Activated CD4-positive, alpha-beta T cell treated with anti-CD3 and anti-CD28 coated beads for 36 hours (primary cell): ENCODE measurements at places on chromosomes 13 and 19.
A peak's percentile ranks its signal among the peaks of the same experiment; 100 is the strongest.

- no peak for DNase-seq
Observed at GRCh38 chr13:113902481-113902880, 38.6 kb upstream of the GAS6 start.

- no peak for DNase-seq
Observed at GRCh38 chr19:15418231-15418578, 583 bp downstream of the AKAP8L start.

DNA sequence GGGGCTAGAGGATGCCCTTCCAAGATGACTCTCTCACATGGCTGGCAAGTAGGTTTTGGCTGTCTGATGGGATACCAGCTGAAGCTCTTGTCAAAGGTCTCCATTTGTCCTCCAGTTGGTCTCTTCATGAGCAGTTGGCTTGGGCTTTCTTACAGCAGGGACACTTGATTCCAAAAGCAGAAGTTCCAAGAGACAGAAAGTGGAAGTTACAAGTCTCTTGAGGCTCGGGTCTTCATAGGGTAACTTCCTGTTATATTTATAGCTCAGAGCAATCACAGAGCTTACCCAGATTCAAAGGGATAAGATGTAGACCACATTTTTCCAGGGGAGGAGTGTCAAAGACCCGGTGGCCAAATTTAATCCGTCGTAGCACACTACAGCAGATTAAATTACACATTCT is 440.0 kb downstream of the RFC3 start:
- DNase-seq = no peak

- peak; percentile 51 for DNase-seq
Observed at GRCh38 chr13:30148171-30148754, 159.1 kb downstream of the KATNAL1 start.

DNA sequence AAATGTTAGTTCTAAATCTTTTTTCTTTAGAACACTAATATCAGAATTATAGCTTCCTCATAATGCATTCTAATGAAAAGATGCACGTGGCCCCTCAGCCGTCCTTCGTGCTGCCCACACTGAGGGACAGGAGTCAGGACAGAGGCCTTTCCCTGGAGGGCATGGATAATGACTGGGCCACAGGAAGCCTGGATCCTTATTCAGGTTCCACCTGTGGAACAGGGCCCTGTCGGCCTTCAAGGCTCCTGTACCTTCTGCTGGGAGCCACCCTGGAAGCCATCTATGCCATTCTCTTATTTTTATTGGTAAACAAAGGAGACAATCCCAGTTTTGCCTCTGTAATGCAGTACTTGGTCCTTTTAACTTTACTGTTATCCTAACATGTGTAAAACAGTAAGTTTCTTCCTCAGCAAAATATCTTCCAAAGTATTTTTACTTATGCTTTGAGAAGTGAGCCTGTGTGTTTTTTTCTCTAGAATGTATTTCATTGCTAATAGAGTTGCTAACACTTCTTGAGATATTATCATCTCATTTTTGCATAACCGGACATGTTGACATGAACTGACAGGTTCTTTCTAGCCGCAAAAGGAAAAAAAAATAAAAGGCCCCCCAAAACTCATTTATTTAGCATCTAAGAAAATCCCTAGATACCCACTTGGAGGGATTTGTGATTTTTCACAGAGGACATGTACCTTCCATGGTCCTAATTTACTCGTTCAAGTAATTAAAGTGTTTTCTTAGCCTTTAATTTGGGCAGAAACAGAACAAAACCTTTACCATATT is 6.0 kb downstream of the GPR183 start:
- DNase-seq = no peak

DNA sequence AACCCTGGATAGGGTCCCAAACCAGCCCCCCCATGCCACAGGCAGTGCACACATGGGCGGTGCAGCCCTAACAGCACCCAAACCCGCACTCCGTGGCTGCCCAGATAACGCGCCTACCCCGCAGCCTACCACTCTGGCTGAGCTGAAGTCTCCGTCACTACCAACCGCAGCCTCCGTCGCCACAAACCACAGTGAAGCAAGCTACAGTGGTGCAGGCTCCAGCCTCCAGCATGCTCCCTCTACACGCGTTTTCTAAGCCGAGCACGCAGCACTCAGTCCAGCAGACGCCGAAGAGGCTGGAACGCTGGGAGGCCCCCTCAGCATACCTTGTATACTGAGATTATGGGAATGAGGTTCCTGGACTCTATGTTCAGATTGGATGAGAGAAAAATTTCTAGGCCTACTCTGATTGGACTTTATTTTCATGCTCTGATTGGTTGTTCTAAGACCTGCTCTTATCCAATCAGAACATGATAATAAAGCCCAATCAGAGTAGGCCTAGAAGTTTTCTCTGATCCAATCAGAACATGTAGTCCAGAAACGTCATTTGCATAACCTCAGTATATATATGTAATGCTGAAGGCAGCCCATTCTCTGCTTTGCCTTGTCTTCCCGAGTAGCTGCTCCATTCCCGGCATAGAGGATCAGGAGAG is 56.7 kb upstream of the C1QTNF9B start:
- no peak for DNase-seq

GRCh38 chr13:57666131-57666953 is 34.8 kb downstream of the PCDH17 start:
- no peak for DNase-seq

DNA sequence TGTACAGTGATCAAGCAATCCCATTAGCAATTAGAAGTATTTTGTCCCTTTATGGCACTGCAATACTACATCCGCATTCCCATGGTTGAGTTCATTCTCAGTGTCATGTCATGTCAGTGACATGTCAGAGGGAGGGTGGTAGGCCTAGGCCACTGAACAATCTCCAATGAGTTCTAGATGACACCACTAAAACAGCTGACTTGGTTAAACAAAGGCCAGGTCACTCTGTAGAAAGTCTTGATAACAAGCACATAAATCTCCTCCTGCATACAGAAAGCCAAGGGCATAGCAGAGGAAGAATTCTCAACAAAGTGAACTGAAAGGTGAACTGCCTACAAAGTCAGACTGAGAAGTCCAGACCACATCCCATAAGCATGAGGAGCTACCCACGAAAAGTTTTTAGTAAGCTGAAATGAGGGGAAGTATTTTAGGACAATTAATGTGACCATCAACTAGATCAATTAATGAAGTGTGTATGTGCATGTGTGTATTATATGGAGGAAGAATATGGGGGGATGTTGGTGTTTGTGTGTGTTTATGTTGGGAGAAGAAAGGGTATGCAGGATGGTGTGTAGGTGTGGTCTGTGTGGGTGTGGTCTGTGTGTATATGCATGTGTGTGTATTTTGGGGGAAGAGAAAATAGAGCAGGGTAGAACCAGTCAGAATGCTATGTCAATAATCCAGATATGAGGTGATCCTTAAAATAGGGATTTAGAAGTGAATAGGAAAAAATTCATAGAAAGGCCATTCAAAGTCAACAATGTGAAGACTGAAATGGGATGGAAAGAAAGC is 67.7 kb downstream of the TBC1D4 start:
- no peak for DNase-seq

- DNase-seq = no peak
Observed at GRCh38 chr13:73583331-73583730, 524.5 kb downstream of the KLF5 start.

GRCh38 chr13:43786766-43787517 is at the start of gene ENOX1:
ENOX1 (minus strand) TSS chr13:43786972.
- peak; percentile 64 for DNase-seq

DNA sequence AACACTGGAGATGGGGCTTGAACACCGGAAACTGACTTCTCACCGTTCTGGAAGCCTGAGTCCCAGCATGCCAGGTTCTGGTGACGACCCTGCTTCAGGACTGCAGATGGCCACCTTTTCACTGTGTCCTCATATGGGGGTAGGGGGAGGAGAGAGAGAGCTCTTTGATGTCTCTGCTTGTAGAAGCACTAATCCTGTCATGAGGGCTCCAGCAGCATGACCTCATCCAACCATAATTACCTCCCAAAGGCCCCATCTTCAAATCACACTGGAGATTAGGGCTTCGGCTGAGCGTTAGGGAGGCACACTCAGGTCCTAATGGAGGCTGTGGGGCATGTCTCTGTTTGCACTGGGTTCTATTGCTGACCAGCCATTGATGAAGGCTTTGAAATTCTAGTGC is 255.3 kb downstream of the TEX29 start:
- DNase-seq = no peak

GRCh38 chr13:20301403-20302071 is 69.4 kb upstream of the GJB6 start:
- DNase-seq = no peak

- DNase-seq = no peak
Observed at GRCh38 chr13:49494645-49495044, 1.1 kb upstream of the PHF11 start.

- DNase-seq = peak; percentile 24
Observed at GRCh38 chr19:46659151-46660007, 1.6 kb downstream of the DACT3 start.

GRCh38 chr19:34596115-34596514 is 80.8 kb downstream of the SCGB2B2 start:
- DNase-seq = no peak

- no peak for DNase-seq
Observed at GRCh38 chr13:111916201-111916600, 150.7 kb upstream of the SOX1 start.

DNA sequence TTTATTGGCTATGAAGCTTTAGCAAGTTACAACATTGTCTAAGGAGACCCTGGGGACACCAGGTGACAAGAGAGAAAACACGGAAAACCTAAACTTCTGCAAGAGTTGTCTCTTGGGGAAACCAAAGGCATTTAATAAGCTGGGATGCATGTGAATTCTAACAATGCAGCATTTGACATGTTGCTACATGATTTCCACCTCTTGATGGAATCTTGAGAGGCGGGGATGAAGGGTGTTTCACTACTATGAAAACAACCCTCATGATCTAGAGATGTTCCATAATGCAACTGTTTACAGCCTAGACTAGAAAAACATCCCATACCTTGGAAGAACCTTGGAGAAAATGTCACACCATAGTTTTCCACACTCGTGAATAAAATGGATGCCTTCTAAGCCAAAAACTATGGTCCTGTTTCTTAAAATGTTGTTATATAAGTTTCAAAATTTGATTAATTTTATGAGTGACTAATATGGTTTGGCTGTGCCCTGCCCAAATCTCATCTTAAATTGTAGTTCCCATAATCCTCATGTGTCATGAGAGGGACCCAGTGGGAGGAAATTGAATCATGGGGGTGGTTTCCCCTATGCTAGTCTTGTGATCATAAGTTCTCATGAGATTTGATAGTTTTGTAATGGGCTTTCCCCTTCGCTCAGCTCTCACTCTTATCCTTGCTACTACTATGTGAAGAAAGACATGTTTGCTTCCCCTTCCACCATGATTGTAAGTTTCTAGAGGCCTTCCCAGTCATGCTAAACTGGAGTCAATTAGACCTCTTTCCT is 164.6 kb downstream of the TNFSF13B start:
- DNase-seq = no peak

DNA sequence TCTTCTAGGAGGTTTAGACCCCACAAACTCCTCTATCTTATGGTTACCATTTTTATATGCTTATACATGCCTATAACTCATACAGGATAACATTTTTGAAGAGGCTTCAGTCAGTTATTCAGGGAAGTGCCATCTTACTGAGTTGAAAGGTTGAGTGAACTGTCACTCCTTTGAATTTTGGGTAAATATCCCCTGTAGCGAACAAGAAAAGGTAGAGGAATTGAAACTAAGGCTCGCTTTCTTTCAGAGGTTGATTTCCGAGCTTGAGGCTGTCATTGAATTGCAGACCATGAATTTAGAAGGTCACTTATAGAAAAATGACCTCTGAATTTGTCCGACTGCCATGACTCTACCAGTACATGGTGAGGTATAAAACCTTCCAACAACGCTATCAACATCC is 35.1 kb downstream of the MICU2 start:
- DNase-seq = no peak

DNA sequence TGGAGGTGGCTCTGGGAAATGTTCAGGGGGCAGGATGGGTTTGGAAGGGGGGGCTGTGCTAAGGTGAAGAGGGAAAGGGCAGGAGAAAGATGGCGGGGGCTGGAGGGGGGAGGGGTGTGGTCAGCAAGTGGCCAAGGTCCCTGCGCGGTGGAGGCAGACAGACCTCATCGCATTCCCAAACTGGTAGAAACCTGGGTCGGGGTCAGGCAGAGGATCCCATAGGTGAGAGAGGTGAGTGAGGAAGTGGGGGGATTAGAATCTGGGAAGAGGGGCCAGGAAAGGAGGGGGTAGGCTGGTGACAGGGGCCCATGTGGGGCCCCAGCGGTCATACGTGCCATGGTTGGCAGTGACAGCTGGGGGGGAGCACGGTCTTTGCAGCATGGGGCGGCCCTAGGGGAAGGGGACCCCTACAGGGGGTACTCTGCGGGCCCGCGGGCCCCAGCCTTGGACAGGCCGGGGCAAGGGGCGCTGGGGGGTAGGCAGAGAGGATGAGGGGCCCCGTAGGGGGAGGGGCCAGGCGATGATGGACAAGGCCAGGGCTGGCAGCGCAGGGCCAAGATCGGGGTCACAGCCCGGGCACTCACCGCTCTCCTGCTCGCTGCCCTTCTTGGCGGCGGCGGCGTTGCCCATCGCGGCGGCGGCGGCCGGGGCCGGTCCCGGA is 514 bp downstream of the PRKACA start:
- peak; percentile 41 for DNase-seq

DNA sequence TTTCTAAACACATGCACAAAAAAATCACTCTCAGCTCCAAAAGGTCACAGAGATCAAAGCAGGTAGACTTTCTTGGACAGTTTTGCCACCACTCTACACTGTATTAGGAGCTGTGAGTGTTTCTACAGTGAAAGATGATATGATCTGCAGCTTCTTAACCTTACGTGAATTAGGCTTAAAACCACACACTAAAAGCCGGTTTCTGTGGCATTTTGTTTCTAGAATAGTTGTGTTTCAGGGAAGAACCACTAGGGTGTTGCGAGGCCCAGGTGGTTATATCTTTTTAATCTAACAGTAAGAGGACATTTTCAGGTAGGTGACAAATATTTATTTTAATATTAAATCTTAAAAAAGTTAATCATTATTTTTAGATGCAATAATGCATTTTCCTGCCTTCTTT is 216.4 kb downstream of the KLF5 start:
- DNase-seq = no peak
